NCI-H774 (cell line): ENCODE measurements at places on chromosomes 11 and 22.

GRCh38 chr22:33472462-33473344, 414.5 kb upstream of the SYN3 start:
- no peak for DNase-seq

- no peak for DNase-seq
Observed at GRCh38 chr22:49701380-49702067, 126.1 kb downstream of the BRD1 start.

- no peak for DNase-seq
Observed at GRCh38 chr22:24543679-24544243, 11.2 kb downstream of the GUCD1 start.

DNA sequence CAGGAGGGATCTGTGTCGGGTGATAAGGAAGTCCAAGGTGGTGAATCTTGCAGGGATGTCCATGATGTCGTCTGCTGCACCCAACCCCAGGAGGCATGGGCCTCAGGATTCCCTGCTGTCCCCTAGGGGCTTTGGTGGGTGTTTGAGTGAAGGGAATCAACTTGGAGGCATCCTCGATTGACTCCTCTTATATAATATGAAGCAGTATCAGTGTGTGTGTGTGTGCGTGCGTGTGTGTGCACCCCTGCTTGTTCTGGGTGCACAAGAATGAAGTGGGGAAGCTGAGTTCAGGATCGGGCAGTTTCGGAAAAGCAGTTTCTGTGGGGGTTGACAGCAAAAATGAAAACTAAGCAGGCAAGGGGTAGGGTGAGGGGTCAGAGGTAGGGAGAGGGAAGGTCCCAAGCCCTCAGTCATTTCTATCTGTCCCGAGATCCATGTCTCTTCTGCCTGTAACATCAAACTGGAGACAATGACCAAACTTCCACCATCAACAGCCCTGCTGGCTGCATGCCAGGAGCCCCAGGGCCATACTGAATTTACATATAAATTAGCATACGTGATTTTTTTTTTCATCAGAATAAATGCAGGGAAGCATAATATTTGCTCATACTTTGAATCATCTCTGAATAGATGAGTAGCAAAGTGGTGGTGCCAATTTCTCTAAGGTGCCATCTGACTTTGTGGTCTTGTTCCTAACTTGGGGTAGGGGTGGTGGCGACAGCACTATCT, 2.0 kb downstream of the NTM start:
- DNase-seq = no peak

DNA sequence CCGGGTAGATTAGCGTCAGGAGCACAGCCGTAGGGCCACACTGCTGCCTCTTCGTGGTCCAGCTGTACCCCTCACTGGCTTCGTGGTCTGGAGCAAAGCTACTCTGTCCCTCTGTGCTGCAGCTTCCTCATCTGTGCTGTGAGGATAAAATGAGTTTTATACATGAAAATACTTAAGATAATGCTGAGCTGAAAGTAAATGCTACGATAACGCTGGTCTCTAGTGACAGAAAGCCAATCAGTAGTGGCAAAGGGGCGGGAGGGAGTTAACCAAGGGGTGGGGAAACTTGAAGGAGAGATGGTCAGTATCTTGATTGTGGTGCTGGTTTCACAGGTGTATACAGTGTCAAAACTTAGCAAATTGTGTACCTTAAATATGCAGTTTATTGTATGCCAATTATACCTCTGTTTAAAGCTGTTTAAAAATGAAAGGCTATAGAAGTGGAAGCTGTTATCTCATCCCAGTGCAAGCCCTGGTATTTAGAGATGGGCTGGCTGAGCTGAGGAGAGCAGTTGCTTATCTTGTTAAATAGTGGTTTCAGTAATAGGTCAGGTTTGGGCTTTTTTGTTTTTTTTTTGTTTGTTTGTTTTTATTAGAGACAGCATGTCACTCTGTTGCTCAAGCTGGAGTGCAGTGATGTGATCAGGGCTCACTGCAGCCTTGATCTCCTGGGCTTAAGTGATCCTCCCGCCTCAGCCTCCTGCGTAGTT, 36.7 kb downstream of the ACO2 start:
- no peak for DNase-seq

DNA sequence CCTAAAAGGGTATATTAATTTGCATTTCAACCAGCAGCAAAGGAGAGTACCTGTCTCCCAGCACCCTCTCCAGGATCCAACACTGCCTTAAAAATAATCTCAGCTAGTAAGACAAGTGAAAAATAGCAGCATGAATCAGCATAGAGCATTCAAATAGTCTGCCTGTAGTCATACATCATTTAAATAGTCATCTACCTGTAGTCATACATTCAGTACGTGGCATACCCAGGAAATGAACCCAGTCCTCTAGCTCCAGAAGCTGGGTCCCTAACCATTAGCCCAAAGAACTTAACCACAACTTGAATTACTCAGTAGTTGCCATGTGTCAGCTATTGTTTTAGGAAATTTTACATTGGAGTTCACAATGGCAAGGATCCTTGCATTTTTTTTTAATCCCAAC, 9.3 kb downstream of the TENM4 start:
- no peak for DNase-seq

- no peak for DNase-seq
Observed at GRCh38 chr22:46619830-46620501, at the start of gene GRAMD4. TSS of gene GRAMD4 (plus strand) at chr22:46620386. CDS start at chr22:46626800, 6,414 bp downstream.

DNA sequence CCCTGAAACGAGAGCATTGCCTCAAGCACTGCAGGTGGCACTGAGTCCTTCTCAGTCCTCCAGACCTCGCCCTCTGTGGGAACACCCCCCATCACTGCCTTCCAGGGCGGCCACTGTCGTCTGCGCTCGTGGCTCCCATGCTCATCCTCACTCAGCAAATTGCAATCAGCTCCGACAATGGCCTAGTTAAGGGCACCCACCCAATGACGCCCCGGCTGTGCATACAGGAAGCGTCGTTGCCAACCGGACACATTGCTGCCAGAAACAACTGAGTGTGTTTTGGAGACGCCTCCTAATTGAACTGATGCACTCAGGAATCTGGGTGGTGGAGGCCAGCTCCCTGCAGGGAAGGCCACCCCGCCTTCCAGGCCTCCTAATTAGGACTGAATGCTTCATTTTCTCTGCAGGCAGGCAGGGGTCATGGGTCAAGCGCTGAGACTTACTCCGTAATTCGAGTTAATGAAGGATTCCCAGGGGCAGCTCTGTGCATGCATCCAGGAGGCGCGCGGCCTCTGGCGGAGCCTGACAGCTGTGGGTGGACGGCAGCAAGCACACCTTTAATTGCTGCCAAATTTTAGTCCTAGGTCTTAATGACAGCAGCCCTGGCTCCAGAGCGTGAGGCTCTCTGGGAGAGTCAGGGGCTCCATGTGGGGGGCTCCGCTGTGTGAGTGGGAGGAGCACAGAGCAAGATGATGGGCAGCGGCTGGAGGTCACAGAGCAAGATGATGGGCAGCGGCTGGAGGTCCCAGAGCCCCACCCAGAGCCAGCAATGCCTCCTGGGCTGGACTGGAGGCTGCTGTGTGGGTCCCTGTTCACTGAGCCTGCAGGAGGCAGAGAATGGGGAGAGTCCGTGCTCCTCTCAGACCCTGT, 199.0 kb downstream of the BRD1 start:
- DNase-seq = no peak

DNA sequence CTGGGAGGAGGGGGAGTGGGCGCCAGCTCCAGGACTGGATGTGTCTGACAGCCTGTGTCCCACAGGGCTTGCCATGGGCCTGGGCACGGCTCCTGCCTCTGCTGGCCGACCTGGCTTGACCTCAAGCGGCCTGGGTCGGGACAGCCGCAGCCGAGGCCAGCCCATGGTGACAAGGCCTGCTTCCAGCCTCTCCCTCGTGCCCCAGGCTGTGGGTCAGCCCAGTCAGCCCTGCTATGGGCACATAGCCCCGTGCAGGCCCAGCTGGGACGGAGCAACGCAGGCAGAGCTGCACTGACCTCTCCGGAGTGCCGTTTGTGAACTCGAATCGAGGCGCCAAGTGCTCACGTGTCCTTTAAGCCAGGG, 17.9 kb downstream of the OSBPL5 start:
- DNase-seq = no peak

- DNase-seq = no peak
Observed at GRCh38 chr11:69924308-69925161, 105.3 kb upstream of the FGF3 start.

DNA sequence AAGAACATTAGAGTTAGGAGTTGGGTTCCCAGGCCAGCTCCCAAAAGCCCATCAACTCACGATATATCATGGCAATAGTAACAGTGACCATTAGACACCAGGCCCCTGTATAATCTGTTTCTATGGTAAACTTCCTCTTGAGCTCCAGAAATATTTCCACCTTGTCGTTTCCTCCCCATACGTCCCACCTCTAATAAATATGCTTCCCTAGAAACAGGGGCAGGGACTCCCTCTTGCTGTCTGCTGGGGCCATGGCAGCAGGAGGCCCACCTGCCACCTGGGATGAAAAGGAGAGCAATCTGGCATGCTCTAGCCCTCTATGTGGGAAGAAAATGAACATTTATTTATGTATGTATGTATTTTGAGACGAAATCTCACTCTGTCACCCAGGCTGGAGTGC, 32.2 kb upstream of the AMOTL1 start:
- no peak for DNase-seq

DNA sequence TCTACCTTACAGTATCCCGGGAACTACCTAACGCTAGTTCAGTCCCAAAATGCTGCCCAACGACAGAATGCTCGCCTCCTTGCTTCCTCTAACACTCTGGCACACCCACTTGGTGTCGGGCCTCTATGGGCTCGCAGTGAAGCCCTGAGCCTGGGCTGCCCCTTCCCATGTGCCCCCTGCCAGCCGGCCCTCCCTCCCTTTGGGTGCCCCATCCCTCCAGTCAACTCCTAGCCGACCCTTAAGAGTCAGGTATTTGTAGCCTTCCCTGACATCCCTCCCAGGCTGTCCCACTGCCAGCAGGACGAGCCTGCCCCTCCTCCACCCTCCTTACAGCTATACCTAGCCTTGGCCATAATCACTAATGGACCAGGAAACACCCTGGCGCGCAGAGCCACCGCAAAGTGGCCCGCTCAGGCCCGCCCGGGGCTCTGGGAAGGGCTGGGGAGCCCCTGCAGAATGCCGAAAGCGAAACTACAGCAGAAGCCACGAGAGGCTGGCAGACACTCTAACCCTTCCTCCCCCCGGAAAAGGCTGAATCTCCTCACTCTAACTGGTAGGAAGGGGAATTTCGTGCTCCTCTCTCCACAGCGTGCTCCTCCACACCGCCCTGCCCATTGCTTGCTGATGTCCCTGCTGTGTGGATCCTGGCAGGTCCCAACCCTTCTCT, 8.2 kb downstream of the CBX7 start:
- DNase-seq = no peak

GRCh38 chr11:468493-468892, 18.4 kb downstream of the PTDSS2 start:
- DNase-seq = no peak

- no peak for DNase-seq
Observed at GRCh38 chr11:111572581-111572980, 29.7 kb upstream of the SIK2 start.

DNA sequence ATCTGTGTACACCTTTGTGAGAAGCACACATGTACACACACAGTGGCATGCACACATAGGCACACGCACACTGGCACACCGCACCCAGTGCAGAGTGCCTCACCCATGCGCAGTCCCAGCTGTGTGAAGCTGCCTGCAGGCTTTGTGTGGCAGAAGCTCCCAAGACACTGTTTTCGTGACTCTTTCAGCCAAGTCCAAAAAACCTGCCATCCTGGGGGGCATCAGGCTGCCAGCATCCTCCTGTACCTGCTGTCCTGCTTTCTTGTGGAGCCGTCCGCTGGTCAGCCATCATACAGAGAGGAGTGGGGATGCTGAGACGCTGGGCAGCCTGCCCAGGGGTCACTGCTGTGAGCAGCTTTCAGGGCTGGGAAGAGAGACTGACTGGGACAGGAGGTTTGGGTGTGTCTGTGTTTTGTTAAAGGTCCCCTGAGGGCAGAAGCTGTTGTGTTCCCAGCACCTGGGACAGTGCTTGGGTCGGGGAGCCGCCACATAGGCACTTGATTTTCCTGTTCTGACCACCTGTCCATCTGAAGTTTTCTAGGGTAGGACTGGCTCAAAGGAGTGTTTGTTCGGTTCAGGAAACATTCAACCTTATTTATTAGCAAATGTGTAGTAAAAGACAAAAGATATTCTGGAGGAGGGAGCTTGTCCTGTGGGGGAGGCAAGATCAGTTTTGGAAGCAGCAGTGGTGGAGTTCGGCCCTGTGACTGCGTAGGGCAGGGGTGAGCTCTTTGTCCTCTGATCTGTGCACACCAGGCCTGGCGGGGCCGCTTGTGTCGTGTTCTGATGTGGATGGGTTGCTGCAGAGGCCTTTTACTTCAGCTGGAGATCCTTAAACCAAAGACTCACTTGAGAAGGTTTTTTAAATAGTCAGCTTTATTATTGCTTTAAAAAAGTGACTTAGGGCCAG, 29.7 kb downstream of the AP2A2 start:
- no peak for DNase-seq

DNA sequence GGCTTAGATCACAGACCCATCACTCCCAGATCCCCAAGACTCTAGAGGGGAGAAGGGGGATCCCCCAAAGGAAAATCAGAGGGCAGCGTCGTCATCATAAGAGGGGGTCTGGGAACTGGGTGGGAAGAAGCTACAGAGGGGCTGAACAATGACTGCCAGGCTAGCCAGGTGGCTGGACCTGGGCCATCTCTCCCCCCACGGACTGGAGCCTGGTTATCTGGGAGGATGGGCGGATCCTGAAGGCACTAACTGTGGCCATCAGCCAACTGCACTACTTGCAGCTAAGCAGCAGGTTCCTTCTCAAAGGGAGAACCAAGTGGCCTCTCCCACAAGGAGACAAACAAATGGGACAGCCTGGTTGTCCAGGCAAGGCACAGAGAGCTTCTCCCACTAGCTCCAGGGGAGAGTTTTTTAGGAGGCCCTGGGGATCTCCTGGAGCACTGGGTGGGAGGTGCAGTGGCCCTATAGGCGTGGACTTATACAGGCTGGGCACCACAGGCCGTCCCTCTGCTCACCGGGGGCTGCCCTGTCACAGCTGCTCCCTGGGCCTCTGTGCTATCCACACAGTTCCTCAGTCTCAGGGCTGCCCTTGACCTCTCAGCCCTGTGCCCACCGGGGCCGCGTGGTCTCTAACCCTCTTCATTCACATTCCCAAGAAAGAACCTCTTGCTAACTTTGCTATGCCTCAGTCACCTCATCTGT, 15.4 kb downstream of the P2RY6 start:
- DNase-seq = no peak

DNA sequence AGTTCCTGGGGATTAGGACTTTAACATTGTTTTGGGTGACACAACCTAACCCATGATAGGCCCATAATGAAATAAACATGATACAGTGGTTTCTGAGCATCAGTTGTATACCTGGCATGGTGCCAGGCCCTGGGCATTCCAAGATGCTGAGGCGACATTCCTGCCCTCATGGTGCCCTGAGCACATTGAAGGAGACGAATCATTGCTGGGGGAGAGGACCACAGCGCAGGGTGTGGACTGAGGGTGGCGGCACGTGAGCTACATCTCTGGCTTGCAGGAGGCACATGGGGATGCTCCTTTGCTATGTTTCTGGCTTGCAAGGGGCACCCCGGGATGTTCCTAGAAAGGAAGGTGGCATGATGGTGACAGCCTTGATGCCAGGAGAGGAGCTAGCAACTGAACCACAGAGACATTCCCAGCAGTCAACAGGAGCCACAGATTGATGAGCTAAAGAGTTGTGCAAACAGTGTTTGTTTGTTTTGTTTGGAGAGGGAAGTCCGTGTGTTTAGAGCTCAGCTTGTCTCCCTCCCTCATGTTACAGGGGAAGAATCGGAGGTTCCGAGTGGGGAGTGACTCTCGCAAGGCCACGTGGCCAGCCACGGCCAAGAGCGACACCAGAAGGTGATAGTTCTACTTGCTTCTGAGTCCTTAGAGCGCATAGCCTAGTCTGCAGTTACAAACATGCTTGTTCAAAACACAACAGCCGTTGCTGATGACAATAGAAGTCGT, 106.4 kb downstream of the MIAT start:
- peak; percentile 44 for DNase-seq
